ENCODE measurements at places on chromosomes 11 and 22.

GRCh38 chr11:2399488-2400068 is 972 bp upstream of the TSSC4 start:
- no peak for DNase-seq

GRCh38 chr11:110130642-110131238 is 37.5 kb downstream of the ZC3H12C start:
- no peak for DNase-seq

- DNase-seq = no peak
Observed at GRCh38 chr11:2661173-2662023, 38.4 kb downstream of the KCNQ1OT1 start.

DNA sequence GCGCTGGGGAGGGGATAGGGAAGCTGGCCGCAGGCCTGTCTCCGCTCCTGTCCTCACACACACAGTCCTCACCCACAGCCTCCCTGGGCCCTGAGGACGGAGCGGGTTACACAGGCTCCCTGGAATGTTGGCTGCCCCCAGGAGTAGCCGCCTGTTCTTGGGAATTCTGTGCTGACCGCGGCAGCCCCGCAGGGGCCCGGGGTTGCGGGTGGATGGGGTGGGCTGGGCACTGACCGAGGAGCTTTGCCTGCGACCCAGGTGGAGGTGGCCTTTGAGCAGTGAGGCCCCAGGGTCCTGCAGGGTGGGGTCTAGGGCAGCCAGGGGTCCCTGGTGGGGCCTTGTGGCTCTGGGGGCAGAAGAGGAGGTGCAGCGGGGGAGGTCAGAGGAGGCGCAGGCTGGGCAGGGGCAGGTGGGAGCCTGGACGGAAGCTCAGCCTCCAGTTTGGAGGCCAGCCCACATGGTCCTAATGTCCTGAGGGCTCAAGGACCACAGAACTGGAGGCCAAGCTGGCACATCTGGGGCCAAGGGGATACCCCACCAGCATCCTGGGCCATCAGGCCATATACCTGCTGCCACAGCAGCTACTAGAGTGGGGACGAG is 6.6 kb upstream of the MRGPRG start:
- DNase-seq = no peak

DNA sequence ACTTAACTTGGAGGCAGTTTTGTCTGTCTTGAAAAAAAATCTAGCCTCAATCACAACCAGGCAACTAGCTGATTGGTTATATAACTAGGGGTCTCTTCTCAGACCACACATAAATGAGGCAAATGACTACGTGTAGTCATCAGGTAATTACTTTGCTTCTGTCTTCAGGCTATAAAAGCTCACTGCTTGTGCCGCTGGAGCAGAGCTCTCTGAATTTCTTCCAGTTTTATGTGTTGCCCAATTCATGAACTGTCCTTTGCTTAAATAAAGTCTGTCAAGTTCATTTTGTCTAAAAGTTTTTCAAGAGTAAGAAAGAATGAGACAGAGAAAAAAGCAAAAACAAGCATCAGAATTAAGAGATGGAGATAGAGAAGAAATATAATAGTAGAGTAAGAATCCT is 93.4 kb downstream of the MUC15 start:
- DNase-seq = no peak

DNA sequence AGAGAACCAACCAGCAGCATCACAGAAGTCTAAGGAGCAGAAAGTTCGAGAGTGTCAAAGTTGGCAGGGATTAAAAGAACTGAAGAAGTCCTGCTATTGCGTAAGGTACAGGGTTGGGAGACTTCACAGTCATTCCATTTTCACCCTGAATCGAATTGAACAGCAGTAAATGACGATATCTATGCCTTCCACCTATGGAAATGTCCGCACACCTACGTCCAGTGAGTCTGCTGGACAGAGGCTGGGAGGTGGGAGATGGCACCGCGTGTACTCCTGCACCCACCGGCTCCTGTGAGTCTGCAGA is 116.7 kb downstream of the MICAL3 start:
- no peak for DNase-seq

- no peak for DNase-seq
Observed at GRCh38 chr11:27201454-27202302, 161.1 kb downstream of the BBOX1 start.

DNA sequence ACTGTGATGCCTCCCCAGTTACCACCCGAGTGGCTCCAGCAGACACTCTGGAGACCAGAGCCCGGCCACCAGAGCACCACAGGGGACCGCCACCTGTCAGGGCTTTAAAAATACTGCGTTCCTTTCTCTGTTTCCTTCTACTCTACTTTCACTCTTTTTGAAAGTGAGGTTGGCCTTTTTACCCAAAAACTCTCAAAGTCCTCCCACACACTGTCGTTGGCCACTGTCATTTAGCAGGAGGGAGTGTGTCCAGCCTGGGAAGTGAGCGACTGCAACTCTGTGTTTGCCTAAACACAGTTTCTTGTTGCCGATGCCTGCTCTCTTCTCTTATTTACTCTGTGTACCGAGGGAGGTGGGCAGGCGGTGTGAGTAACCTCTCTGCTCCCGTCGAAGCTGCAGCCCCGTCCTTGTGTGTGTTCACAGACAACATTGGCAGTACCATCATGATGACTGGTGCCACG is 90.8 kb upstream of the CLDN5 start:
- no peak for DNase-seq

DNA sequence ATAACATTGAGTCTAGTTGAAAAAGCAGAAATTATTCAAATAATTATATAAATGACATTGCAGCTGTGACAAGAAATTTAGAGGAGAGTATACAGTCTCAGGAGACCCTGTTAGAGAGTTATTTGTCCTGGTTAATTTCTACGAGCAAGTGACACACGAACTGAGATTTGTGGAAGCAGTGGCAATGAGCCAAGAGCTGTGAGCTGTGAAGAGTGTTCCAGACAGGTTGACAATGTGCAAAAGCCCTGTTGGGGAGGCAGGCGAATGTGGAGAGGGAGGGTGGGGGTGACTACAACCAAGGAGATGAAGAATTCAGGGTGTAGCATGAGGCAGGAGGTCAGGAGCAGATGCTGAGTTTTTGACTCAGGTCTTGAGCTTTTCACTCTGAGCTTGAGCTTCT is 620.2 kb upstream of the TENM4 start:
- DNase-seq = no peak

- no peak for DNase-seq
Observed at GRCh38 chr11:24524156-24524555, 27.3 kb downstream of the LUZP2 start.

- no peak for DNase-seq
Observed at GRCh38 chr11:24056051-24056450, 440.8 kb upstream of the LUZP2 start.

DNA sequence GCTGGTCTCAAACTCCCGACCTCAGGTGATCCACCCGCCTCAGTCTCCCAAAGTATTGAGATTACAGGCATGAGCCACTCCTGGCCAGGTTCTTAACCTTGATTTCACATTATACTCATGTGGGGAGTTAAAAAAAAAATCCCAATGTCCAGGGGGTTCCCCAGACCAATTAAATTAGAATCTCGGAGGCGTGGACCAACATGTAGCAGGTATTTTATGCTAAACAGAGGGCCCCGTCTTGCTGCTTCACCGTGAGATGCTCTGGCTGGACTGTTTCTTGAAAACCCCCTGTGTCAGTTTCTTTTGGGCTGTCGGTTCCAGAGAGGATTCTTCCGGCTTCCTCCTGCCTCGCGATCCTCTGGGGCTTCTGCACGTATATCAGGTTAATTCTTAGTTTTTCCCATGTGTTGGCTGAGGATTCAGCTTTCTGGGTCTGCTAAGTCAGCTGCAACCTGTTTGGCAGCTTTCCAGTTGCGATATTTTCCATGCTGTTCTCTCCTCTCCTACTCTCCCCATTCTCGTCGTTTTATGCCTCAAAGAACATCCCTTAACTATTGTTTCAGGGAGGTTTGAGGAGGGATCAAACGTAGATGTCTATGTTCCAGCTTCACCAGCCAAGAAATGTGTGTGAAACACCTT is 50.6 kb upstream of the ACCSL start:
- DNase-seq = no peak

GRCh38 chr22:23691748-23692423 is 1.1 kb downstream of the RGL4 start:
- DNase-seq = no peak

GRCh38 chr11:116984589-116984988 is 113.6 kb downstream of the SIK3 start:
- no peak for DNase-seq

GRCh38 chr22:20634560-20635226 is 127.3 kb downstream of the MED15 start:
- no peak for DNase-seq

DNA sequence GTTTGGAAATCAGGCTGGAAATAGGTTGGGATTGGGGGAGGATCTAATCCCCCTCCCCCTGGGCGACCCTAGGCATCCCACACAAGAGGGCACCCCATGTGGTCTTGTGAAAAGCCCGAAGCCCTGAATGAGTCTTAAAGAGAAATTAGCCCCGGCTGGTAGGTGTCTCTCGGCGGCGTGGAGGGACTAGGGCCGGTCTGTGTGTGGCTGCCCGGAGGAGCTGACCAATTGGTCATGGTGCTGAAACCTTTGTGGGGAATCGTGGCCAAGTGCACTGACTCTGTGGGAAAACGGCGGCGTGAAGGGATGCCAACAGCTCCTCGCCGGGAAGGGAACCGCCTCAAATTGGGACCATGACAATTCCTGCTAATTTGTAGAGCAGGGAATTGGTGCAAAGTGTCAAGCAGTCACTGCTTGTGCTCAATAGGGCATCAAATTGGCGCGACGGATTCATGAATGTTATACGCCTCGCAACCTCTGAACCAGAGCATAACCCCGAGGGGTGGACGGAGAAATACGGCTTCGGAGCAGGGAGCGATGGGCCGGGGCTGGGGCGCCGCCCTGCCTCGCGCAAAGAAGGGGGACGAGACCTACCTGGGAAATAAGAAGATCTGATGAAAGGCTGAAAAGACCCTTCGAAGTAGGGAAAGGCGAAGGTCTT is 1.5 kb downstream of the DBX1 start:
- no peak for DNase-seq

GRCh38 chr11:28566339-28567089 is 458.3 kb downstream of the METTL15 start:
- no peak for DNase-seq

DNA sequence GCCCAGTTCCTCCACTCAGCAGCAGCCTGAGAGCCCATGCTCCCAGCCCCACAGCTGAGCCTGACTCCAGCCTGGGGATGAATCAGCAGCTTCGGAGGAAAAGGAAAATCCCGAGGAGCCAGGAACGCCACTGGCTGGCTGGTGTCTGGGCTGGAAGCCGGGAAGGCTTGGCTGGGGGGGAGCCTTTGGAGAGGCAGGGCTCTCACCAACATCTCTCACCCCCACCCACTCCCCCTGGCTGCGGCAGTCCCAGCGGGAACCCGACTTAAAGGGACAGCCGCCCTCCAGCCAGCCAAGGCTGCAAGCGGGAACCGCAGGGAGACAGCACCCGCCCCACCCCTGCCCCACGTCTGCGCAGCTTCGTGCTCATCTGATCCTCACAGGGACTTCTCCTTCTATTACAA is 28.4 kb downstream of the KIAA0930 start:
- DNase-seq = no peak

DNA sequence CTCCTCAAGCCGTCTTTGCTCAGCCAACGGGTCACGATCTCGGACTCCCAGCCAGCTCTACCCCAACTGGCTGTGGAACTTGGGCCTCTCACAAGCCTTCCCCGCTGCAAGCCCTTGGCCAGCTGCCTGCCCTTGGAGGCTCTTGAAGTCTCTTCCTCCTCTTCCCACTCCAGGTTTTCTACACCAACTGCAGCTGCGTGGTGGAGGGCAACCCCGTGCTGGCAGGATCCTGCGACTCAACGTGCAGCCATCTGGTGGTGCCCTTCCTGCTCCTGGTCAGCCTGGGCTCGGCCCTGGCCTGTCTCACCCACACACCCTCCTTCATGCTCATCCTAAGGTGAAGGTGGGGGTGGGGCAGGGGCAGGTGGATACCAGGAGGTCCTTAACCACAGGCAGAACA is 40.5 kb upstream of the TPBGL start:
- no peak for DNase-seq

DNA sequence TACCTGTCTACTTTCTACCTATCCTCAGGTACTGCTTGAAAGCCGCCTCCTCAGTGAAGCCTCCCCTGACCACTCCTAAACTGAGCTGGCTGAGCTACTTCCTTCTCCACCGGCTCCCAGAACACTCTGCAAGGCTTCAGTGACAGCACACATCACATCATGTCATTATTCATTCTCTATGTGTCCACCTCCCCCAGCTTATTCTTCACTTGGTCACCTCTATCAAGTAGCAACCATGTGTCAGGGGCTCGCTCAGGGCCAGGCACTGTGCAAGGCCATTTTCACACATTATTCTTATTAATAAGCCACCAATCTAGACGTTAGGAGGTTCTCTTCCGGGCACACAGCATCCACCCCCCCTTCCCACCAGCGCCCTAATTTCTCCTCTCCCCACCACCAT is 3.7 kb upstream of the ELFN2 start:
- DNase-seq = no peak

DNA sequence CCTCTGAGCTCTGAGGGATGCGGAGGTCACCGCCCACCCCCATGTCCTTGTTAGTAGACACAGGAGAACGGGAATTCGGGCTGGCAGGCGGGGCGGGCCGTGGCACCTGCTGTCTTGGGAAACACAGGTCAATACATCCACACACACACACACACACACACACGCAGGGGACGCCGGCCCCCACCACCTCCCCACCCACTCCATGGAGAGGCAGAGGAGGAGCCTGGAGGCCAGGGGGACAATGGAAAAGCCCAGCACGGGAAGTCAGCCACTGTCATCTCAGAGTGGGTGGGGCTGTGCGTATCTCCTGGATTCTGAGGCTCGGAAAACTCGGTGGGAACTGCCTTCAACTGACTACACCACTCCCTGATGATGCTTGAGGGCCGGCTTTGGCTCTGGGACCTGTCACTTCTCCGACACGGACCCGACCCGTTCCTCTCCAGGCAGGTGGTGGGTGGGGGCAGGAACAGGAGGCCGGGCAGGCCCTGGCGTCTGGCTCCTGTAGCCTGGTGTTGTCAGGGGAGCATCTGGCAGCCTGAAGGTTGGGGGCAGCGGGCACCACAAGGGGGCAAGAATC is 18.5 kb upstream of the TMEM184B start:
- DNase-seq = no peak

GRCh38 chr11:64865286-64866172 is 12.9 kb downstream of the EHD1 start:
- no peak for DNase-seq

DNA sequence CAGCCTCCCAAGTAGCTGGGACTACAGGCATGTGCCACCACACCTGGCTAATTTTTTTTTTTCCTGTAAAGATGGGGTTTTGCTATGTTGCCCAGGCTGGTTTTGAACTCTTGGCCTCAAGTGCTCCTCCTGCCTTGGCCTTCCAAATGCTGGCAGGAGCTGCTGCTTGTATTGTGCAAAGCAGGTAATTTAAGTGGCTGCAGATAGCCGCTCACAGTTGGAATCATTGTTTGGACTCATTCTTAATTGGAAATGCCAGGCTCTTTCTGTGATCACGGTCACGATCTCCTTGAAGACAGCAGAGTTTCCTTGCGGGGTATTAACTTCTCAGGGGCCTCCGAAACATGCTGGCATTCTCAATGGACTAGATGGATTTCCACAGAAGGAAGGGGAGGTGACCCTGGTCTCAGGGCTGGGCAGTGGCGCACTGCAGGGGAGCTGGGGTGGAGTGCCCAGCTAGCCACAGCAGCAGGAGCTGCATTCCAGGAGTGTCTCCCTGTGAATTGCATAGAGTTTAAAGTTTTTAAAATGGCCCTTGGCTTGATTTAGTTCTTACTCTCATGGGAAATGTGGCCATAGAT is 136.1 kb downstream of the MORC2 start:
- DNase-seq = no peak

Measured in T-cell (primary cell).